NCI-H1417 treated with DMSO at 0.1 percent for 48 hours (cell line): ENCODE measurements at places on chromosomes 1 and 21.

DNA sequence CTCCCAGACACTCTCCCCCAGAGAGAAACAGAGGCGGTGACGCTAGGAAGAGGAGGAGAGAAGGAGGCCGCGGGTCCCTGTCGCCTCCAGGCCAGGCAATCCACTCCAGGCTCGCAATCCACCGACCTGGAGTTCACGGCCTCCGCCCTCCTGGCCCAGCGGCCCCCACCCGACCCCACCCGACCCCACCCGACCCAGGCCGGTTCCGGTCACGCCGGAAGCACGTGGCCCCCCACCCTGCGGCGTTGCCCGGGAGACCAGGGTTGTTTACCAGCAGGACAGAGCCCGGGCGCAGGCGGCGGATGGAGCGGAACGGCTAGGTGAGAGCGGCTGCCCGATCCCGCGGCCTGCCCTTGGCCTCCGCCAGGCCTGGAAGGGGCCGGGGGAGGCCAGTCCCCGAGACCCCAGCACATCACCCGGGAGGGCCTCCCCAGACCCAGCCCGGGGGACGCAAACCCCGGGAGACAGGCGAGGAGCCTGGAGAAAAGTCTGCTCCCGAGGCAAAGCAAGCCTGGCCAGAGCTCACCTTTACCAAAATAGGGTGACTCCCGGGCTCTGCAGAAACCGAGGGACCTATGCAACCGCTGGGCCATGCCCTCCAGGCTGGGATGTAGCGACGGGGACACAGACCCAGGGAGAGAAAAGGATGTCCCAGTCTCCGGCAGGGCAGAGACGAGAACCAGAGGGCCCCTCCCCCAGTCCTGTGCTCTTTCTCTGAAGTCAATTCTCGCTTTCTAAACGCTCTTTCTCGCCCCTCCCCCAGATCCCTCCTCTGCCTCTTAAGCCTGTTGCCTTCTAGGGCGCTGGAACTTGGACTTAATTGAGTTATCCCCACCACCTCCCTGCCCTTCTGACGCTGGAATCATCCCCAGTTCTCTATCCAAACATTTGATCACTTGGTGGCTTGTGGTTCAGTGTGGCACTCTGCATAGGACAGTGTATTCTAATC lies at the start of the genes PLA2G2C and UBXN10:
PLA2G2C (minus strand) TSS at position 685 of the 949 bp plus-strand sequence. CDS start 9,155 bp downstream, outside the sequence.
UBXN10 (plus strand) TSS at position 263 of the 949 bp plus-strand sequence. CDS start 4,466 bp downstream, outside the sequence.
- DNase-seq = no peak

DNA sequence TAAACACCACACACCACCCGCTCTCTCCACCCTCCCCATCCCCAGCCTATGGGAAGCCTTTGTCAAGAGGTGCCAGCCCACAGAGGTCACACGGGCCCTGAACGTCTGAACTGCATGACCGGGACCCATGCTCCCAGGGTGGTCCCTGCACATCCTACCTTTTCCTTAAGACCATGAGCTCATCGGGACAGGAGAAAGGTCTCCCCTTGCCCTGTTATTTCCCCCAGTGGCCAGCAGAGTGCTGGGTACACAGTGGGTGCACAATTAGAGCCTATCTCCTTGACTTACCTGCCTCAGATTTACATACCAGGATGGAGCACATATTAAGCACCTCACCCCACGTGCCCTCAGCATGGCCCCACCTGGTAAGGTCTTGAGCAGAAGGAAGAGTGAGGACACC lies 30.9 kb downstream of the ACTA1 start:
- DNase-seq = no peak

GRCh38 chr1:81007024-81007423 lies 793.7 kb upstream of the ADGRL2 start:
- no peak for DNase-seq

DNA sequence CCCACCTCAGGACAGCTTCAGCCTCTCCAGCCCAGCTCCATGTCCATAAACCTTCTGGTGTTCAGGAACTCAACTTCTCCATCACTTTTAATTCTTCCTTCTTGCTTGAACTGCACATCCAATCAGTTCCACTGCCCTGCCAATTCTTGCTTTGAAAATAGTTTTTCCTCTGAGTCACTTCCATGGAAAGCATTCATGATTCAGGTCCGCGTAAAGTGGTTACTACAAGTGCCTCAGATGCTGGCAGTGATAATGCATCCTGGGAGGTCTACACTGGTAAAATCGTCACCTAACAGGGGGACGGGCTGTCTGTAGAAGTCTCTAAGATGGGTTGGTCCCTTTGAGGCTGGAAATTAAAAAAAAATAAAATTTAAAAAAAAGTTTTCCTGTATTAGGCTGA lies 25.9 kb upstream of the RCAN1 start:
- DNase-seq = no peak

- no peak for DNase-seq
Observed at GRCh38 chr1:119358636-119359035, 9.9 kb upstream of the HAO2 start.

DNA sequence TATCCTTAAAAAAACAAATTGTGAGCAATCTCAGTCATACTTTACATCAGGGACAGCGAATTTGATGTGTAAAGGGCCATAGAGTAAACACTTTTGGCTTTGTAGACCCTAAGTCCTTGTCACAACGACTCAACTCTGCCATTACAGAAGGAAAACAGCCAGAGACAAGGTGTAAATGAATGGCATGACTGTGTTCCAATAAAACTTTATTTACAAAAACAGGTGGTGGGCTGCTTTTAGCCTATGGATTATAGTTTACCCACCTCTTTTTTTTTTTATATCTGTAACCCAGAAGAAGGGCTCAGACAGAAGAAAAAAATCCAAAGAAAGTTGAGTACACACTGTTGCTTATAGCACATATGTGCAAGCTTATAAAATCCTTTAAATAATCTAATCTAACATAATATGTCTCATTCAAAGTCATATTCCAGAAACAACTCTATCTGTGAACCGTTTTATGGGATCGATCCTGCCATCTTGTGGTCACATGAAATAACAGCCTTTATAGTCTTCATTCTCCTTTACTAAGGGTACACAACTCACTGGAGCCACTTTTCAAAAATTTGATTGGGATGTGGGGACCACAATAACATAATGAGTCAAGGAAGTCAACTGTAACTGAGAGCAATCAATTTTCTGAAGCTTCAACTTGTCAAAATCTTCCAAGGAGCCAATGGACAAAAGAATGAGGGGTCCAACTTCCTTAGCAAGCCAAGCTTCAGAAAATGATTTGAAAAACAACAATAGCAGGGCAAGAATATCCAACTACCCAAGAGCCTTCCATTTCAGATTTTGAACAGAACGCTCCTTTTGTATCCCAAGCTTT lies 142.2 kb upstream of the KRTAP19-8 start:
- no peak for DNase-seq

DNA sequence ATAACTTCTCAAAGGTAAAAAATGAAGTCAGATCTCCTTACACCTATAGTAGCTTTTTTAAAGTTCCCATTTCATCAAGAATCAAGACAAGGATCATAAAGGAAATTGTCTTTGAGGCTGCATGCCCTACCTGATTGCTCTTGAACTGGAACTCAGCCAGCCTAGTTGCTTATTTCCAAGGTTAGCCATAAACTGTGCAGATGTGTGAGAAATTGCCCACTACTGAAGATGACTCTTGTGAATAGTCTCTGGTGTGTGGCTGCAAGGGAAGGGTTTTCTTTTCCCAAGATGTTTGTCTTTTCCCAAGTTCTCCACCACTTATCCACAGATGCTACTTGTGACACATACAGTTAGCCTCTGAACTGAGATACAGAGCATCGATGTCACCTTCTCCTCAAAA lies 81.7 kb upstream of the DUSP10 start:
- no peak for DNase-seq

- DNase-seq = no peak
Observed at GRCh38 chr1:54037476-54037875, 15.5 kb downstream of the TMEM59 start.
